ENCODE measurements at places on chromosomes 4 and X.

DNA sequence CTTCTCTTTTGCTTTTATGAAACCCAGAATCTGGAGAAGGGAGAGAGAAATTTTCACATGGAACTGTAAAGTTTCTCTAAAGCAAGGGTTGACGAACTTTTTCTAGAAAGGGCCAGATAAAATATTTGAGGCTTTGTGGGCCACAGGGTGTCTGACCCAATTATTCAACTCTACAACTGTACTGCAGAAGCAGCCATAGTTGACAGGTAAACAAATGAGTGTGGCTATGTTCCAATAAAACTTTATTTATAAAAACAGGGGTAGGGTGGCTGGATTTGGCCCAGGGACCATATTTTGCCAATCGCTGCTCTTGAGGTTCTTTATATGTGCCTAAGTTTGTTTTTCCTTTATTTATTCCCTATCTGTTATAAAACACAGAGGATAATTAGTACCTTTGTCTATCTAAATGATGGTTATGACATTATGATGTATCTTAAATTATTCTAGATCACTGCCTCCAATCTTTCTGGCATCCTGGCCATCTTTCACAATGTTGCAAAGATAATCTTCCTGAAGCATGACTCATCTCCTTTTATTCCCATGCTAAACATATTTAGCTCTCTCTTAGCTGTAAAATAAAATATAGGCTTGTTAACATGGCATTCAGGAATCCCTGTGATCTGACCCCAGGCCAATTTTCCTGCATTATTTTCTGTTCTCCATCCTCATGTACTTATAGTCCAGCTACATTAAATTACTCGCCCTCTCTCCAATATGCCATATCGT, 106.8 kb upstream of the CBLL2 start:
- DNase-seq, result peak; percentile 53

GRCh38 chrX:119809185-119809666, 17.8 kb upstream of the RPL39 start:
- no peak for DNase-seq

DNA sequence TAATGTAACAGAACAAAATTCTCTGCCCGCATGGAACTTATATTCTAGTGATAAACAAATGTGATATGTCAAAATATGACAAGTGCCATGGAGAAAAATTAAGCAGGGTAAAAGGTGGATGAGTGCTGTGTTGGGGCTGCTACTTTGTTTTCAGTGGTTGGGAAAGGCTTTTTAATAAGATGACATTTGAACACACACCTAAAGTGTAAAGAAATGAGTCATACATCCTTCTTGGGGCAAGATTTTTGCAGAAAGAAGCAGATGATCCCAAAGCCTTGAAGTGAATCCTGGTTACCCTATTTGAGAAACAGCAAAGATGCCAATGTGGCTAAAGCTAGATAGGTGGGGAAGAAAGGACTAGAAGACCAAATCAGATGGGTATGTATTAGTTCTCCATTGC, 564.1 kb downstream of the INPP4B start:
- DNase-seq, result no peak

- DNase-seq, result no peak
These were observed 71.3 kb upstream of the PGRMC2 start for GRCh38 chr4:128358913-128359279.

DNA sequence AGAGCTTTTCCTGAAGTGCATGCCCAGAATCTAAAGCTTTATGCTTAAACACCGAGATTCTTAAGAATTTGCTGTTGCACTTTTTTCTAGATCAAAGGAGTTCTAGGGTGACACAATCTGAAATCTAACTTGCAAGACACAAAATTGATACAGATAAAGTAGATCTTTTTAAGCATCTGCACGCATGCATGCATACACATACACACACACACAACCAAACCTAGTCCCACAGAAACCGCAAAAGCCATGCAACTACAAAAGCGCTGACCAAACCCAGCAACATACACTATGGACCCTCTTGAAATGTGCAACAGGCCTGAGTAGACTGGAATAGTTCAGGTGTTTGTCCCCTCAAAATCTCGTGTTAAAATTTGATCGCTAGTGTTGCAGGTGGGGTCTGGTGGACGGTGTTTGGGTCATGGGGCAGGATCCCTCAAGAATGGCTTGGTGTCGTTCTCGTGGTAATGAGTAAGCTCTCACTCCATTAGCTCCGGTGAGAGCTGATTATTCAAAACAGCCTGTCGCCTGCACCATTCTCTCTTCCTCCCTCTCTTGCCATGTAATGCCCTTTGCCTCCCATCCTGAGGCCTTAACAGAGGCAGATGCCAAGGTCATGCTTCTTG, 52.7 kb downstream of the IRF2 start:
- no peak for DNase-seq

DNA sequence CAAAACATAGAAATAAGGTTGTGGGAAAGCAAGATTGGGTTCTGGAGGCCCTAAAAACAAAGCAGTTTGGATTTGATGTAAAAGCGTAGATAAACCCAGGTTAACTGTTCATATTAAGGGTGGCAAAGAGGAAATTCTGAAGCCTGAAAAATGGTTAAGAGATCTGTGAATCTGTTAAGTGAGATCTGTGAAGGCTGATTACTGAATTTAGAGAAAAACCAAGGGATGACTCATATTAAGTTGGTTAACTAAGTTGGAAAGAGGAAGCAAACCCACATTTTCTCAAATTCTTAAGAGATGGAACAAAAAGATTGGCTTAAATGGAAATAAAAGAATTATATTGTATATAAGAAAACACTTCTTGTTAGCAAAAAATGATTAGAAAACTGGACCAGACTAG, 22.8 kb downstream of the GPAT3 start:
- DNase-seq, result peak; percentile 32

GRCh38 chrX:19824603-19825002, 62.8 kb downstream of the SH3KBP1 start:
- peak; percentile 73 for DNase-seq

DNA sequence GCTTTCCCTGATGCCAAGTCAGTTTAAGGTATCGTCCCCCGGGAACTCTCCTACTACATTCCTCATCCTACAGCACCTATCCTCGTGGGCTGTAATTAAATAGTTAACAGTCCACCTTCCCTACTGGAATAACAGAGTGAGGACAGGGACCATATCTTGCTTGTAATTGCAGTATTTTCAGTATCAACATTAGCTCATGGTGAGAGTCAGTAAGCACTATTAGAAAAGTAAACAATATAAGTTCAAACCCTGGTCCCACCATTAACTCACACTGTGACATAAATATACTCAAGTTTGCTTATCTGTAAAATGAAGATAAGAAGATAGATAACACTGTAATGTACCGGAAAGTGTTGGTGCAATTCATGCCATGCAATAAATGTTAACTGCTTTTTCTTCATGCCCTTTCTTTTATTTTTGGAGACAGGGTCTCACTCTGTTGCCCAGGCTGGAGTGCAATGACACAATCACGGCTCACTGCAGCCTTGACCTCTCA, 61.3 kb downstream of the SH3RF1 start:
- DNase-seq, result no peak

DNA sequence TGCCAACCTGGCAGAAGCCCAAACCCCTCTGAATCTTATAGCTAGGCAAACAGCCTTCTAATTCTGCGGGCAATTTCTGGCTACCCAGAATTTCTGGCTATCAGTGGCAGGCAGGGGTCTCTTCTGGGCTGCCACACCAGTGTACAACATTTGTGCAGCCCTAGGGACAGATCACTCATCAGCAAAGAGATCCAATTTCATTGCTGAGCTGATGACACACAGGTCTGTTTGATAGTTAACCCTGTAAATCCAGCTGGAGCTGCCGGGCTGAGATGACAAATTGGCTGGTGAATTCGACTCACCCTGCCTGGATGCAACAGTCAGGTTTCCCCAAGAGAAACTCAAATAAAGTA, 2.4 kb downstream of the MID1 start:
- peak; percentile 52 for DNase-seq

DNA sequence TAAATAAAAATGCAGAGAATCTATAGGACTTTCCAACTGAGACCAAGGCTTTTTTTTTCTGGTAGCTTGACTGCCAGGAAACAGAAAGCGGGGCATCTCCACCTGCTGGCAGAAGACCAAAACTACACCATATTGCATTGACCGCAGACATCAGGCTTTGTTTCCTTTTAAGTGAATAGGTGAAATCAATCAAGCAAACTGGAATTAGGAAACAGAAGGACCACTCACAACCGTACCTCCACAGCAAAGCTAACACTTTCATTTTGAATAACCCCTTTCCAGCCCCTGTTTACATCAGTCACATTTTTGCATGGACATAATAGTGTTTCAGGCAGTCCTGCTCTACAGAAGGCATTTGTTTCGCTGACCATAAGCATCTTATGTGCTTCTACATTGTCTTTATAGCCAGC, 218.2 kb downstream of the IDS start:
- peak; percentile 37 for DNase-seq

DNA sequence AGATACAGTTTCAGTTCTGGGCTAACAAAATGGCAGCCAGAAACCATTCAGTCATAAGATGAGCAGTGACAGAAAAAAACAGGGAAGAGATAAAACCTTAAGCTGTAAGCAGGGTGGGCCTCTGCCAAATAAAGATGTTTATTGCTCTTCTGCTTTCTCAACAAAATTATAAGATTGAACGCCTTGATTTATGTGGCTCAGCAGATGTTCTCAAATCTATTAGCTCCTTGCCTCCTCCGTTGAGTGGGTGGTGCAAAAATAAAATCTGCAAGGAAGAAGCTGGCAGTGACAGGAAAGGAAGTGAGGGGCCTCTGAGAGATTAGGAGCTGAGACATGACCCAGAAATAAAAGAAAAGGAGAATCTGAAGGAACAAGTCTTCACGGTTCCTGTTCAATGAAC, 206.6 kb downstream of the PTTG2 start:
- no peak for DNase-seq

- DNase-seq, result no peak
These were observed 26.5 kb upstream of the RBMX start for GRCh38 chrX:136906921-136907510.

DNA sequence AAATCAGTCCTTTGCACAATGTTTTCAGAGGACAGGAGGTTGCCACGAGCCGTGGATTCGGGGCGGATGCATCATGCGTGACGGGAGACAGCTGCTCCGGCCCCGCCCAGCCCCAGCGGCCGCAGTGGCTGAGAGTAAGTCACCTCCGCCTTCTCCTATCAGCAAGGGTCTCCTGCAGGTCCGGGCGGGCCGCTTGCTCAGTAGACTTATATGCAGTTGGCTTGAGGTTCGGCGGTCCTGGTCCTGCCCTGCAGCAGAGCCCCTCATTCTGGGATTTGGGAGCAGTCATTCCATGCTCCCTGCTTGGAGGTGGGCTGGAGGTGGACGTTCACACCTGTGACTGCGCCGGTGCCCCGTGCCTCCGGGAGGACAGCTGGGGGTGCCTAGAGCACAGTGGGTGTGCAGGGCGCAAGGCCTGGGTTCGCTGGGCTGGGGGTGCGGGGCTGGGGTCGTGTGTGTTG, 86.3 kb upstream of the ADRA2C start:
- DNase-seq, result no peak
